ENCODE measurements at places on chromosomes 2 and 18. TPM values are rescaled to one million over a fixed set of nuclear protein-coding genes. Genes with fewer than 3 reads are reported as not detected.

The ATOH8 gene
- total RNA-seq = 0.07 TPM

- peaks cover 5% of the 10 kb centered on the region for H3K27me3 ChIP-seq
- DNase-seq = no peak
- no peaks in the 10 kb centered on the region for H3K36me3 ChIP-seq
- H3K27ac ChIP-seq = no peak overlapping the region
Observed at GRCh38 chr2:121969766-121970639, 214.6 kb downstream of the TSN start.

DNA sequence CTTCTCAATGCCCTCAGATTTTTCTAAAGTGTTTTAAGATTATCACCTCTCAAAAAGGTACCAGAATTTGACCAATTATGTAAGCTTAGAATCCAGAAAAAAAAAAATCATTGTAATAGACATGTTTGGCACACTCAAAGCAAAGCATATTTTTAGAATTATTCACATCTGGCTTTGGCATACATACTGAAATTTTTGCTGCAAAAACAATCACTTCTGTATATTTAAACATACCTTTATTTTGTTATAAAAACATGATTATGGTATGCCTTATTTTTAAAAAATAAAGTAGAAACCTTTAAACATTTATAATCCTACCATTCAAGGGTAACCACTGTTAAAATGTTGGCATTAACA is 143.3 kb downstream of the ESCO1 start:
- H3K27ac ChIP-seq = no peak overlapping the region
- no peaks in the 10 kb centered on the region for H3K27me3 ChIP-seq
- no peak overlapping the region for H3K4me3 ChIP-seq
- DNase-seq = no peak
- H3K4me1 ChIP-seq = no peaks in the 10 kb centered on the region
- no peaks in the 10 kb centered on the region for H3K36me3 ChIP-seq

GRCh38 chr2:219272995-219273394 is 6.2 kb upstream of the DNAJB2 start:
- H3K27ac ChIP-seq = no peak overlapping the region
- no peaks in the 10 kb centered on the region for H3K36me3 ChIP-seq
- peaks cover 5% of the 10 kb centered on the region for H3K27me3 ChIP-seq

The TDRD15 gene
- not detected for total RNA-seq

The NBAS gene
- total RNA-seq = 37.2 TPM

- H3K4me1 ChIP-seq = no peaks in the 10 kb centered on the region
- no peak for DNase-seq
- H3K4me3 ChIP-seq = no peak overlapping the region
- H3K27ac ChIP-seq = no peak overlapping the region
Observed at GRCh38 chr2:117639401-117639800, 175.1 kb upstream of the DDX18 start.

- H3K4me3 ChIP-seq = no peak overlapping the region
- H3K27me3 ChIP-seq = no peaks in the 10 kb centered on the region
- H3K4me1 ChIP-seq = no peaks in the 10 kb centered on the region
- no peak for DNase-seq
- H3K27ac ChIP-seq = no peak overlapping the region
Observed at GRCh38 chr2:124755386-124755785, 730.3 kb downstream of the CNTNAP5 start.

The IL1B gene
- total RNA-seq = not detected

DNA sequence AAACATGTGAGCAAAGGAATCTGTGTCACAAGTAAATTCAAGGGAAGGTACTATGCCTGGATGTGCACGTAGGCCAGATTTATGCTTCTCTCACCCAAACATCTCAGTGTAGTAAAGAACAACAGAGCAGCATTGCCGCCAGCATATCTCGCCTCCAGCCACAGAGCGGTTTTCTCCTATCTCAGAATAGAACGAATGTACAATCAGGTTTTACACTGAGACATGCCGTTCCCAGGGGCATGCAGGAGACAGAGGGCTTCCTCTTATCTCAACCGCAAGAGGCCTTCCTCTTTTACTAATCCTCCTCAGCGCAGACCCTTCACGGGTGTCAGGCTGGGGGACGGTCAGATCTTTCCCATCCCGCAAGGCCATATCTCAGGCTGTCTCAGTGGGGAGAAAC is 175.3 kb downstream of the RPIA start:
- no peak for DNase-seq
- no peaks in the 10 kb centered on the region for H3K4me1 ChIP-seq
- H3K4me3 ChIP-seq = no peak overlapping the region
- peaks cover 39% of the 10 kb centered on the region for H3K27me3 ChIP-seq
- H3K36me3 ChIP-seq = no peaks in the 10 kb centered on the region

GRCh38 chr18:63311118-63312018 is 8.2 kb downstream of the BCL2 start:
- H3K4me3 ChIP-seq = no peak overlapping the region
- no peak for DNase-seq
- peaks cover 67% of the 10 kb centered on the region for H3K36me3 ChIP-seq
- H3K27me3 ChIP-seq = no peaks in the 10 kb centered on the region

The ARHGEF4 gene
- total RNA-seq = 0.11 TPM

The C2orf72 gene
- total RNA-seq = 0.96 TPM

DNA sequence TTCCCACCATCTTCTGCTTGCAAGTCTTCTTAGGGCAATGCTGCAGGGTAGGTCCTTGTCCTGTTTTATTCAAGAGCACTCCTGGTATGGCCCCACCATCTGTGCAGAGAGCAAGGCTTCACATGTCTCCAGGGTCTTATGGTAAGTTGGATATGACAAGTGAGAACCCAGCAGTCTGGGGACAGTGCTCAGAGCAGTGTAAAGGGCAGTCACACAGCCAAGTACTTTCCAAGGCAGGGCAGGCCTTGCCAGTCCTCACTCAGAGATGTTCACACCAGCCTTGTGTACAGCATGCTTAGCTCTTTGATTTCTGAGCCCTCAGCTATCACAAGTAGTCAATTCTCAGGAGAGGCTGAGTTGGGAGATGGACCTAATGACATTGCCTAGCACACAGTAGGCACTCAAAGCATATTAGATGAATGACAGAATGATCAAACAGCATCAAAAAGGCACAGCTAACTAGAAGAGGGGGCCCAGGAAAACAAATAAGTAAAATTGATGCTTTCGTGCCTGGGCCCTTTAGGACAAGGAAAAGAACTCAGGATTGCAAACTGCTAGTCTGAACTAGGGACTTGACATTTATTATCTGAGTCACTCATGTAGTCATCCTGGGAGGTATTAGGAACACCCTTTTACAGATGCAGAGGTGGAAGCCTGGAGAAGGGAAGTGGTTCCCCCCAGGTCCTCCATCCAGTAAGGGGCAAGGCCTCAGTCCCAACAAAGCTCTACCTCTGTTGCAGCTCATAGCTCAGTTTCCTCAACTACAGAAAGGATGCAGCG is 86.7 kb upstream of the CTAGE1 start:
- DNase-seq = no peak
- H3K27me3 ChIP-seq = no peaks in the 10 kb centered on the region
- no peaks in the 10 kb centered on the region for H3K4me1 ChIP-seq
- no peak overlapping the region for H3K27ac ChIP-seq
- H3K4me3 ChIP-seq = no peak overlapping the region

- DNase-seq = no peak
- H3K4me1 ChIP-seq = no peaks in the 10 kb centered on the region
- H3K27me3 ChIP-seq = peaks cover 6% of the 10 kb centered on the region
- H3K4me3 ChIP-seq = no peak overlapping the region
Observed at GRCh38 chr2:88659538-88659915, 31.9 kb upstream of the RPIA start.

DNA sequence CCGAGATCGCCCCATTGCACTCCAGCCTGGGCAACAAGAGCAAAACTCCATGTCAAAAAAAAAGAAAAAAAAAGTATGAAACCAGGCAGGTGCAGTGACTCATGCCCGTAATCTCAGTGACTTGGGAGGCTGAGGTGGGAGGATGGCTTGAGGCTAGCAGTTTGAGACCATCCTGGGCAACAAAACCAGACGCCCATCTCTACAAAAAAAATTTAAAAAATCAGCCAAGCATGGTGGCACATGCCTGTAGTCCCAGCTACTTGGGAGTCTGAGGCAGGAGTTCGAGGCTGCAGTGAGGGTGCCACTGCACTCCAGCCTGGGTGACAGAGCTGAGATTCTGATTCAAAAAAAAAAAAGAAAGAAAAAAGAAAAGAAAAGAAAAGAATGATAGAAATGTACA is 277.8 kb downstream of the MYCN start:
- H3K36me3 ChIP-seq = no peaks in the 10 kb centered on the region
- DNase-seq = no peak
- no peak overlapping the region for H3K27ac ChIP-seq
- no peaks in the 10 kb centered on the region for H3K27me3 ChIP-seq
- no peaks in the 10 kb centered on the region for H3K4me1 ChIP-seq
- no peak overlapping the region for H3K4me3 ChIP-seq

- no peaks in the 10 kb centered on the region for H3K4me1 ChIP-seq
- H3K36me3 ChIP-seq = no peaks in the 10 kb centered on the region
- H3K27me3 ChIP-seq = no peaks in the 10 kb centered on the region
- no peak for DNase-seq
- no peak overlapping the region for H3K27ac ChIP-seq
- H3K4me3 ChIP-seq = no peak overlapping the region
Observed at GRCh38 chr2:47535996-47536395, 133.0 kb downstream of the MSH2 start.

Data from activated T-helper 2 cell treated with anti-CD3 and anti-CD28 coated beads, Interferon-gamma antibody, Interleukin-2, Interleukin-4, amounts not matched to agents 10 μg/mL and 5 μg/mL and 100 μg/mL, durations not matched to agents 14 hours and 24 hours and 36 hours (primary cell).